ENCODE measurements at places on chromosomes 11 and 22.

- no peak for DNase-seq
Measured at GRCh38 chr11:119921571-119921970, 192.6 kb upstream of the NECTIN1 start.

DNA sequence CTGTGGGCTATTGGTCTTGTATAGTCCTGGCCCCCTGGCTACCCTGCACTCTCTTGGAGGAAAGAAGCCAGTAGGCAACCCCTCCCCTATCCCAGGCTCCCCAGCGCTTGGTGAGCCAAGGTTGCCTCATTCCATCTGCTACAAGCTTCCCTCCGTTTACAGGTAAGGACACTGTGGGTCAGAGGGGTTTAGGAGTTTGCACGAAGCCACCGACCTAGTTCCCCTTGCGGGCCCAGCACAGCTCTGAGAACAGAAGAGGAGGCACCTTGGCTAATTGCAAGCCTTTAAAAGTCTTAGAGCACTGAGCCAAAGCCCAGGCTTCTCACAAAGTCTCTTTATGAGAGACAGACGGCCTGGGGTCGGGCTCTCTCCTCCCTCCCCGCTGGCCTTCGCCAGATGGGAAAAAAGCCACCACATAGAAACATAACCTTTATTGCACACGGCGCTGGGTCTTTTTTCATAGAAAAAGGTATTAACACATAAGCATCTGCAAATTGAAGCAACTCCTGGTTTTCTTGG lies 99.8 kb downstream of the CEP164 start:
- no peak for DNase-seq

DNA sequence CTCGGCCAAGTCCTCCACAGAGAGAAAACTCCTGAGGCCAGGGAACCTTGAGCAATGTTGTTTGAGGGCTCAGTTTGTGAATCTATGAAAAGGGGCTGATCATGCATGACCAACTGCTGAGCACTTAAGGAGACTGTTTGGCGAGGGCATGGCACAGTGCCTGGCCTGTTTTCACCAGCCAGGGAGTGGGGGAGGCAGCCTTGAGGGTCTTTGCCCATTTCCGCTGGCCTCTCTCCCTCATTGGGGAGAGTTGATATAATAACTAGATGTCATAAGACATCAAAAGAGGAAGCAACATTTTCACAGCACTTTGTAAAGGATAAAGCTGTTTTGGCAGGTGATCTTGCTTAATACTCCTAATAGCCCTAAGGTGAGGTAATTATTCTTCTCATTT lies 110.6 kb downstream of the TP53I11 start:
- DNase-seq: no peak

GRCh38 chr22:24758164-24758799 lies 16.2 kb downstream of the PIWIL3 start:
- no peak for DNase-seq

GRCh38 chr22:37157516-37158285 lies 8.0 kb upstream of the IL2RB start:
- DNase-seq: no peak

DNA sequence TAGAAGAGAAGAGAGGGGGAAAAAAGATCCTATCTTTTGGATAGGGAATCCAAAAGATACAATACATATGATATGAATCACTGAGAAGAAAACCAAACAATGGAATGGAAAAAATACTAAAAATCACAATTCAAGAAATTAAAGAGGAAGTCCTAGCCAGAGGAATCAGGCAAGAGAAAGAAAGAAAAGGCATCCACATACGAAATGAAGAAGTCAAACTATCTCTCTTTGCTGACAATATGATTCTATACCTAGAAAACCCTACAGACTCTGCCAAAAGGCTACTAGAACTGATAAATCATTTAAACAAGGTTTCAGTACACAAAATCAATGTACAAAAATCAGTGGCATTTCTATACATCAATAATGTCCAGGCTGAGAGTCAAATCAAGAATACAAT lies 91.4 kb downstream of the EFCAB6 start:
- DNase-seq: no peak

DNA sequence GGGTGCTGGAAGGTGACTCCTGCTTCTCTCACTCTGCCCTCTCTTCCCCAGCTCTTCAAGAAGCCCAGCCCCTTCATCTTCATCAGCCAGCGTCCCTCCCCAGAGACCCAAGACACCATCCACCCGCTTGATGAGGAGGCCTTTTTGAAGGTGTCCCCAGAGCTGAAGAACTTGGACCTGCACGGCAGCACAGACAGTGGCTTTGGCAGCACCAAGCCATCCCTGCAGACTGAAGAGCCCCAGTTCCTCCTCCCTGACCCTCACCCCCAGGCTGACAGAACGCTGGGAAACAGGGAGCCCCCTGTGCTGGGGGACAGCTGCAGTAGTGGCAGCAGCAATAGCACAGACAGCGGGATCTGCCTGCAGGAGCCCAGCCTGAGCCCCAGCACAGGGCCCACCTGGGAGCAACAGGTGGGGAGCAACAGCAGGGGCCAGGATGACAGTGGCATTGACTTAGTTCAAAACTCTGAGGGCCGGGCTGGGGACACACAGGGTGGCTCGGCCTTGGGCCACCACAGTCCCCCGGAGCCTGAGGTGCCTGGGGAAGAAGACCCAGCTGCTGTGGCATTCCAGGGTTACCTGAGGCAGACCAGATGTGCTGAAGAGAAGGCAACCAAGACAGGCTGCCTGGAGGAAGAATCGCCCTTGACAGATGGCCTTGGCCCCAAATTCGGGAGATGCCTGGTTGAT lies 12.6 kb downstream of the IL10RA start:
- DNase-seq: no peak

GRCh38 chr11:80495116-80495515 lies 1054.3 kb upstream of the TENM4 start:
- no peak for DNase-seq

DNA sequence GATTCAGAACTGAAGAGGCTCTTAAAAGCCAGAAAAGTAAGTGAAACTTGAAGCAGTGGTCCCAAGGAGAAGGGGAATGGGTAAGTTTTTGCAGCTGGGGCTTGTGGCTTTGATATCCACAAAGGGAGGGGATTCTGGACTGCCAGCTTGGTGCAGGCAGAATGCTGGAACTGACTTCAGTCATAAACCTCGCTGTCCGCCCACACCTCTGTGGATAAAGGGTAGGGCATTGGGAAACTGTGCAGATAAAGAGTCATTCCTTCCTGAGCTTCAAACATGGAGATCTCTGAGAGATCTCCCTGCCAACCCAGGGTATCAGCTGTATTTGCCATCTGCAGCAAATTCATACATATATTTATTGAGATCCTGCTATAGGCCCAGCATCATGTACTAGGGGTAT lies 124.3 kb upstream of the OR9Q1 start:
- no peak for DNase-seq

DNA sequence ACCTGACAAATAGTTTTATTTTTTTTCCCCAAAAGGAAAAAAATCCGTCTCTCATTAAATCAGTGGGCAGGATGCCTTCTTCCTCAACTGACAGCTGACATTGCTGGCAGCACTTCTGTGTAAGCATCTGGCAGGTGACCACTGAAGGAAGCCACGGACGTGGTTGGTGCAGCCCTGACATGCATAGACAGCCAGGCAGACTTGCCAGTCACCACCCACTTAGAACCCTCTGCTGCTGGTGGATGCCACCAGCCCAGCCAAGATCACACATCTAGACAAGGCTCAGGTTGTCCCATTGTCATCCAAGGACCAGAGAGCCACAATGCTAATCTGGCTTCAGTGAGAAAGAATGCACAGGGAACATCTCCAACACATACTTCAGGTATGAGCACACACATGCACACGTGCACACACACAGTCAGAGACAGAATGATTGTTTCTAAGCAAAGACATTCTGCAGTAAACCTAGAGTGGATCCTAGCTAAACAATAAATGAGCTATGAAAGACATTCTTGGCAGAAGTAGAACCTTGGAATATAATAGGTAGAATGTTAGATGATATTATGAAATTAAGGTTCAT lies 49.8 kb upstream of the BMAL1 start:
- no peak for DNase-seq

DNA sequence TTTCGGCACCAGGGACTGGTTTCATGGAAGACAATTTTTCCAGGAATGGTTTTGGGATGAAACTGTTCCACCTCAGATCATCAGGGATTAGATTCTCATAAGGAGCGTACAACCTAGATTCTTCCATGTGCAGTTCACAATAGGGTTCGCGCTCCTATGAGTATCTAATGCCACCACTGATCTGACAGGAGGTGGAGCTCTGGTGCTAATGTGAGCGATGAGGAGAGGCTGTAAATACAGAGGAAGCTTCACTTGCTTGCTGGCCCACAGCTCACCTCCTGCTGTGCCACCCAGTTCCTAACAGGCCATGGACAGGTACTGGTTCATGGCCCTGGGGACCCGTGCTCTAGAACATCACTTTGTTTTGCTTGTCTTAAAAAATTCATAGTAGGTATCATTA lies 41.8 kb upstream of the AMPD3 start:
- no peak for DNase-seq

DNA sequence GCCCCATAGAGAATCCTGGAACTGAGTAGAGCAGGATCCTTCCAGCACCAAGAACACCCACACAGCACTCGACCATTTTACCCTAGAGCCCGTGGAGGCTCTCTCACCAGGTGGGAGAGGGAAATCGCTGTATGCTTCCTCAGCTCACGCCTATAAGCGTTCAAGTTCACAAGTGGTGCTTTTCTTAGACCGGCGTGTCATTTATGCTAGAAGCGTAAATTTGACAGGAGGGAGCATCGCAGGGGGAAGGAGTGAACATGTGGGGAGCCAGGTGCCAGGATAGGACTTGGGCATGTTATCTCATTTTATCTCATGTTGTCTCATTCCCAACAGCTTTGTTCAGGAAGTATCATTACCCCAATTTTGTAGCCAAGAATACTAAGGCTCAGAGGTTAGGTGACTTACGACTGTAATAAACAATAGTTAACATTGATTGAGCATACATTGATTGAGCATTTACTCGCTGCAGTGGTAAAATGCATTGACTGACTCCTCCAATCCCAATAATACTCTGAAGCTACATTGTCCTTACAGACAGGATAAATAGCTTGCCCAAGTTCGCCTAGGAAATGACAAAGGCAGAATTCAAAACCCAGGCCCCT lies 19.1 kb upstream of the TP53I11 start:
- DNase-seq: no peak

DNA sequence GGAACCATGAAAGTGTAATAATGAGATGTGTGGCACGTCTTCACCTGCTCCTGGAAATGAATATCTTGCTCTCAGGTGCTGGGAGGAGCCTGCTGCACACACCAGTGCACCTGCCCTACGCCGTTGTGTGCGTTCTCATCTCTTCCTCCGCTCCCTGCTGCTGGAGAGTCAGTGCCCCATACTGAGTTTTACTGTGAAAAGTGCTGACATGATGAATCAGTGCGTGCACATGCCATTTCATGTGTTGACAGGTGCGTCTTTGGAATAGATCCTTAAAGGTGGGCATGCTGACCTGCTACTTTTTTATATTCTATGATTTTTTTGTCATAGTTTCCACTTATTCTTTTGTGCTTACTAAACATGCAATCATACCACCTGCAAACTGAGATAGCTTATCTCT lies 1015.8 kb downstream of the BRD1 start:
- DNase-seq: no peak

DNA sequence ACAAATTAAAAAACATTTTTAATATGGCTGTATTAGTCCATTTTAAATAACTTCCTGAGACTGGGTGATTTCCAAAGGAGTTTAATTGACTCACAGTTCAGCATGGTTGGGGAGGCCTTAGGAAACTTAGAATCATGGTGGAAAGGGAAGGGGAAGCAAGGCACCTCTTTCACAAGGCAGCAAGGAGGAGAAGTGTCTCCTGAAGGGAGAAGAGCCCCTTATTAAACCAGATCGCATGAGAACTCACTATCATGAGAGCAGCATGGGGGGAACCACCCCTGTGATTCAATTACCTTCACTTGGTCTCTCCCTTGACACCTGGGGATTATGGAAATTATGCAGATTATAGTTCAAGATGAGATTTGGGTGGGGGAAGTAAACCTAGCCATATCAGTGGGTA lies 488.6 kb downstream of the ETS1 start:
- no peak for DNase-seq

- no peak for DNase-seq
Measured at GRCh38 chr22:40512426-40513136, 123.9 kb downstream of the MRTFA start.

DNA sequence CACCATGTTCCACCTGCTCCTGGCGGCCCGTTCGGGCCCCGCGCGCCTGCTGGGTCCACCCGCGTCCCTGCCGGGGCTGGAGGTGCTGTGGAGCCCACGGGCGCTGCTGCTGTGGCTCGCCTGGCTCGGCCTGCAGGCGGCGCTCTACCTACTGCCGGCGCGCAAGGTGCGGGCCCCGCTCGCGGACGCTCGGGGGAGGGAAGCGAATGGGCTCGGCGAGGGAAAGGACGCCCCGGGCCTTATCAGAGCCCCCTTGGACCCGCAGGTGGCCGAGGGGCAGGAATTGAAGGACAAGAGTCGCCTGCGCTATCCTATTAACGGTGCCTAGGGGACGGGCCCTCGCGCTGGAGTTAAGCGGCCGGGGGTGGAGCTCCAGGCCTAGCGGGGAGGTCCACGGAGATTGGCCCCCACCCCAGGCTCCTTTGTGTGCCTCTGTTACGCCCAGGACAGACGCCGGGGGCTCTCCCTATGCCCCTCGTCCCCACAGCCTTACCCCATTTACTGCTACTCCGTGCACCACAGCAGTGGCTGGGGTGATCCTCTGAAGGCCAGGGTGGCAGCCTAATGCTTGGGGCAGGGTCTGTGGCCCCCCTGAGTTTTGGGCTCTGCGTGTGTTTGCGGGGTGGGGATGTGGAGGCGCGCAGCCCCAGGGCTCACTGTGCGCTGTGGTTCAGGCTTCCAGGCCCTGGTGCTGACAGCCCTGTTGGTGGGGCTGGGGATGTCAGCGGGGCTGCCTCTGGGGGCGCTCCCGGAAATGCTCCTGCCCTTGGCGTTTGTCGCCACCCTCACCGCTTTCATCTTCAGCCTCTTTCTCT lies 1.1 kb downstream of the TM7SF2 start:
- peak; percentile 28 for DNase-seq

DNA sequence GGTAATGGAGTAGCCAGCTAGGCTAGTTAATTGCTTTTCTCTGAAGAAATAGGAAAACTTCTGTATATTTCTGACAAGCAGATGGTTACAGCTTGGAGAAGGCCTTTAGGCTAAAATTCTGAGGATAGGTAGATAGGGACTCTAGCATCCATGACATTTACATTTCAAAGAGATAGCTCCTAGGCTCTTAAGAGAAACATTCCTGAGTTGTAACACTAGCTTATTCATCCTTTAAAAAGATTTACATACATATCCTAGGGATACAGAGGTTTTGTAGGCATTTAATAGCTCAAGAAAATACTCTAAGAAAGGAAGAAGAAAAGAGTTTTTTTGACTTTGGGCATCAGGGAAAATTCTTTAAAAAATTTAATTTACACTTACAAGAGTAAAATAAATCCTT lies 130.9 kb upstream of the CCDC179 start:
- no peak for DNase-seq

DNA sequence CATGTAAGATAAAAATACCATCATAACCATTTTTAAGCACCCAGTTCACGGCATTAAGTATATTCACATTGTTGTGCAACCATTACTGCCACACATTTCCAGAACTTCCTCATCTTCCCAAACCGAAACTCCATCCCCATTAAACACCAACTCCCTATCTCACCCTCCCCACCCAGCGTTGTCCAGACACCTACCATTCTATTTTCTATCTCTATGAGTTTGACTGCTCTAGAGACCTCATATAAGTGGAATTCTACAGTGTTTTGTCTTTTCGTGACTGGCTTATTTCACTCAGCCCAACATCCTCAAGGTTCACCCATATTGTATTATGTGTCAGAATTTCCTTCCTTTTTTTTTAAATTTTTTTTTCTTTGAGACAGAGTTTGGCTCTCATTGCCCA lies 45.2 kb downstream of the PPFIA1 start:
- no peak for DNase-seq

Data from anterior cingulate cortex (tissue), 58 donors.